ENCODE measurements at places on chromosomes 12 and 14.

DNA sequence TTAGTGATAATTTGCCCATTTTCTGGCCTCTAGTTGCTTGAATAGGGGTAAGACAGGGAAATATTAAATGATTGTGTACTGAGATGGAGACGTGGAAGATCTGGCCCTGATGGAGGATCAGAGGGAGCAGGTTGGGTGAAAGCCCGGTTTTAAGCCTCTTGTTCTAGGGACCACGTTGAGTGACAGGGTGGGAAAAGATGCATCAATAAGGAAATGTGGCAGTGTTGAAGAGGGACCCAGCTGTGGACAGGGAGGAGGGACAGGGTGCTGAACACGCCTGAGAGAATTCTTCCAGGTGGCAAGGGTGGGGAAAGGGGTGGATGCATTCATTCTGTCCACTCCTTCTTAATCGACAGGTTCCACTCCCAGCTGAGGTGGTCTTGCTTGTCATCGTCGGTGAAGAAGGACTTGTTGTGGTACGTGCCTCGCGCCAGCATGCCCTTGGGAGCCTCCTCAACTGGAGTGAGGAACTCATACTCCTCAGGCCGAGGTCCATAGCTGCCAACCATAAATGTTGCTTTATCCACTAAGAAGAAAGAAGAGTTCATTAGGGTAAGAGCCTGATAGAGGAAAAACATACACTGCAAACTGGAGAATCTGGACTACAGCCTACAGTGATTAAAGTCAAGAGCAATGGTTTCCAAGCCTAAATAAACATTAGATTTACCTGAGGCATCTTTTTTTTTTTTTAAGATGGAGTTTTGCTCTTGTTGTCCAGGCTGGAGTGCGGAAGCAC, 4.0 kb upstream of the ERP27 start:
- DNase-seq: no peak

DNA sequence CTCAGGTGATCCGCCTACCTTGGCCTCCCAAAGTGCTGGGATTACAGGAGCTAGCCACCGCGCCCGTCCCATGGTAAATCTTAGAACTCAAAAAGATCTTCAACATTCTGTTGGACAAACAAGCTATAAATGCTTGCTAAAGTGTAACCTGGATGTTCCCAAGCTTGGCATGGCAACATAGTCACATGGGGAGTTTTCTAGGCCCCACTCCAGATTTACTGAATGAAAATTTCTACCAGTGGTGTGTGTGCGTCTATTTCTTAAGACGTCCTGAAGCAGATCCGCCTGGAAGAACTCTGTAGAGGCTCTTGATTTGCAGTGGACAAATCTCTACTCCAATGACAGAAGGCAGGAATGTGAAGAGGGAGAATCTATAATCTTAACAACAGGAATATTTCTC, 59.9 kb downstream of the ZFYVE21 start:
- no peak for DNase-seq

GRCh38 chr12:7892186-7892980, 19.7 kb upstream of the SLC2A14 start:
- no peak for DNase-seq

- no peak for DNase-seq
These were observed 135.3 kb upstream of the SOX5 start for GRCh38 chr12:24084800-24085199.

- DNase-seq: no peak
These were observed 465 bp downstream of the ADSS1 start for GRCh38 chr14:104724407-104724980.

- no peak for DNase-seq
These were observed 195.4 kb upstream of the RMST start for GRCh38 chr12:97267166-97267565.

DNA sequence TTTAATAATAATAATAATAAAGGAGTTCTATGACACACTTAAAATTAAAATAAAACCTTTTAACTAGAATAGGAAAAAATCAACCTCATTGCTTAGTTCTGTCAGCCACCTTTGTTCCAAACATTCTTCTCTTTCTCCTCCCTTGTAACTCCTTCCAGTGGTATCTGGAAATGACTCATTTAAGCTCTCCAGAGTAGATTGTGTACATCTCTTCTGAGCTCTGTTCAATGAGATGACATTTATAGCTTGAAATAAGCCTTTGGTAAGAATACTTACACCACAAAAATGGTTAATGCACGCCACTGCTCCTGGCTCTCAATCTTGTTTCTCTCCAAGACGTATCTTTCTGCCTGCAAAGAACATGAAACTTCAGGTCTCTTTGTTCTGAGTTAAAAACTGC, 70.3 kb downstream of the STAB2 start:
- DNase-seq: no peak

GRCh38 chr12:48970702-48971334, 717 bp downstream of the WNT10B start:
- DNase-seq: no peak

GRCh38 chr12:127245437-127245836, 1021.5 kb upstream of the TMEM132C start:
- DNase-seq: no peak

- no peak for DNase-seq
These were observed 22.0 kb upstream of the TMEM106C start for GRCh38 chr12:47941475-47941780.

DNA sequence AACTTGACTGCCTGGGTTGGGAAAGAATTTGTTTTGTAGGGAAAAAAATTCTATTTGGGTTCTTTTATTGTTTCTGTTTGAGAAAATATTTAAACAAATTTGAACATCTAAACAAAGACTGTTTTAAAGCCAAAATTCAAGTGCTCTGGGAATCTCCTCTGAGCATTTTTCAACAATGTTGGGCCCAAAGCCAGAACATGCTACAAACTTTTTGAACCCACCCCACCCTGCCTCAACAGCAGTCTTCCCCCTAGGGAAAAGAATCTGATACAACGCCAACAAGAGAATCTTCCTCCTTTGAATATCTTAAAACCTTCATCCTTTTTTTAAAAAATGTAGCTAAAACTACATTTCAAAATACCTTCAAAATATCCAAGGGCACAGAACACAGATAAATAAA, 20.4 kb upstream of the NID2 start:
- no peak for DNase-seq

GRCh38 chr14:55535516-55536203, 44.3 kb upstream of the KTN1 start:
- no peak for DNase-seq

GRCh38 chr12:32983968-32984367, 87.4 kb upstream of the PKP2 start:
- DNase-seq: no peak

DNA sequence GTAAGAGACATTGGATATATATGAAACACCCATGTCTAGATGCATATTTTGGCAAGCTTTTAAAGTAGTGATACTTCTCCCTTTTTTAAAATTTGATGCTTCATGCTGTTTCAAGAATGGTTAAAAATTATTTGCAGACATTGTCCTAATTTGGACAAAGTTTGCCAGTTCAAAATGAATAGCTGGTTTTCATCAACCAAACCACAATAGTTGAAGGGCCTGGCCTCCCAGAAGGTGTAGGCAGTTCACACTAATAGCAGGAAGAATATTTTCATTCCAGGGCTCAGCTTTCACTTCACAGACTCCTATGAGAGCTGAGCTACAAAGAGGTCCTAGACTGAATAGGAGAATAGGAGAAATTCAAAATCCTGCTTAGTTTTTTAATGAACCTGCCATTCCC, 78.7 kb downstream of the STXBP6 start:
- DNase-seq: no peak

DNA sequence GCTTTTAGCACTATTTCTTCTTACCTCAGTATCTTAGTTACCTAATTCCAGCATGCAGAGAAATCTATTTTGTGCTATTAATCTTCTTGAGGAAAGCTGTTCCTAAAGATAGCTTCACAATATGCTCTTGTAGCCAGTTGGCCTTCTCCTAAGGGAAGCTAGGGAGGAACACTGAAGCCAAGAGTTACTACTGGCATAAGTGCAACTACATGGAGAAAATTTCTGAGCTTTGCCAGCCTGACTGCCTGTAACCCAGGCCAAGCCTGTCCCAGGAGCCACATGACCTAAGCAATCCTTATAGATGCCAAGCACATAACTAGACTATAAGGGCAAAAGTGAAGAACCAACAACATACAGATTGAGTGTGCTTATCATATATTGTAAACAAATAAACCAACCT, 890.2 kb downstream of the FLRT2 start:
- no peak for DNase-seq

DNA sequence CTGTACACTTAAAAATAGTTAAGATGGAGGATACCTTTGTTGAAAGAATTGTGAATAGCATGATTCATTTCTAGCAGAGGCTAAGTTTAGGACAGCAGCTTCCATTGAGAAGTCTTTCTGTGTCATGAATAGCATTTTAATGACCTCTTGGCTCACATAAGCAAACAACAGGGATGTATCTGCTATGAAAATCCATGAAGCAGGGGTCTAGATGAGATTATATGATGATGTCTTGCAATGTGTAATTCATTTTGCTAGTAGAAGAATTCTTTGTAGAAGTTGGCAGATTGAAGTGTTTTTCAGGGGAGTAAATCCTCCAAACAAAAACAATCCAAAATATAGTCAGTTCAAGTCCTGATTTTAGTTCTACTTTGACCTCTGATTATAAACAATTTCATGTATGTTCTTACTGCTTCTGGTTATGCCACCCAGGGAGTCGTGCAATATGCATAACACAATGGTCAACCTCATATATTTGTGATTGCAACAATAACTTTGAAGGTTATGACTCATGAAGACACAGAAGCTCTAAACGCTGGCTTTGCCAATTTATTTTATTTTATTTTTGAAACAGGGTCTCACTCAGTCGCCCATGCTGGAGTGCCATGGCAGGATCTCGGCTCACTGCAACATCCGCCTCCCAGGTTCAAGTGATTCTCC, 6.9 kb upstream of the RD3L start:
- no peak for DNase-seq

DNA sequence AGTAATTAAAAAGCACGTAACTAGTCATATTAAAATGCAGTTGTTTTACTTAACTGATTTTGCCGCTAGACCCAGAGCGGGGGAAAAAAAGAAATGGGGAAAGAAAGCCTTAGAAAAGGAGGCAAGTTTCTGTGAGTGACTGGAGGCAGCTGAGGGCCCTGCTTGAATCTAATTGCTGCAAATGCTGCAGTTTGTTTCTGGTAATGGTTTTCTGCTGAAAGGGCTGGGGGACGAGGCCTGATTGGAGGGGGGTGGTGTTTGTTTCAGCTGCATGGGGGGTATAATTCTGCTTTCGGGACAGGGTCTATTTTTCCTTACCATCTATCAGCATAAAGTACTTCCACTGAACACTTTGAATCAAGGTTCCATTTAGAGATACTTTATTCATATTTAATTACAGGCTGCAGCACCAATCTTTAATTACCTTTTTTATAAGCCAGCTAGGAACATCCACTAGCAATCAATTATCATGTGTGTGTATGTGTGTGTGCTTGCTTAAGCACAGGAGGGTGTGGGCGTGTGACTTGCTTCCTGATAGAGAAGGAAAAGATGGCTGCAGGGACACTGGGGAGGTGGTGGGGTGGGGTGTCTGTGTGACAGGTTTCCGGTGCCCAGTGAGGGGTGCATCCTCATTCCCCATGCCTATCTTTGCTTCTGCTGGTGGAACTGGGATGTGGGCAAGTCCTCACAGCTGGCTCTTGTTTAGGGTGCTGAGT, 83.4 kb downstream of the ADCK1 start:
- no peak for DNase-seq

DNA sequence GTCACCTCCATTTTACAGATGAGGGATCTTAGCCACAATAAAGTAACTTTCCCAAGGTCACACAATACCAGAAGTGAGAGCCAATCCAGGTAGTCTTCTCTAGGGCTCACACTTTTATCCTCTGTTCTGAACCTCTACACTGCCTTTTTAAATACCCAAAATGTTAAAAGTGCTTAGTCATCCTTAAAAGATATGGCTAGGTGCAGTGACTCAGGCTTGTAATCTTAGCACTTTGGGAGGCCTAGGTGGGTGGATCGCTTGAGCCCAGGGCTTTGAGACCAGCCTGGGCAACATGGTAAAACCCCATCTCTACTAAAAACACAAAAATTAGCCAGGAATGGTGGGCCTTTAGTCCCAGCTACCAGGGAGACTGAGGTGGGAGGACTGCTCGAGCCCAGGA, 104.1 kb upstream of the PPP4R3A start:
- no peak for DNase-seq

GRCh38 chr12:52860102-52860823, 11.5 kb upstream of the KRT78 start:
- DNase-seq: no peak

DNA sequence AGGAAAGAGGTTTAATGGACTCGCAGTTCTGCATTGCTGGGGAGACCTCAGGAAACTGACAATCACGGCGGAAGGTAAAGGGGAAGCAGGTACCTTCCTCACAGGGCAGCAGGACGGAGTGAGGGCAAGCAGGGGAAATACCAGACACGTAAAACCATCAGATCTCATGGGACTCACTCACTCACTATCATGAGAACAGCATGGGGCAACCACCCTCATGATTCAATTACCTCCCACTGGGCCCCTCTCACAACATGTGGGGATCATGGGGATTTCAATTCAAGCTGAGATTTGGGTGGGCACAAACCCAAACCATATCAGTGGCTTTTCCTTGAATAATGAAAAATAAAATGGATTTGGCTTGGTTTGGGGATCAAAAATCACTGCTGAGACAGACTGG, 380.5 kb downstream of the VRK1 start:
- DNase-seq: no peak

DNA sequence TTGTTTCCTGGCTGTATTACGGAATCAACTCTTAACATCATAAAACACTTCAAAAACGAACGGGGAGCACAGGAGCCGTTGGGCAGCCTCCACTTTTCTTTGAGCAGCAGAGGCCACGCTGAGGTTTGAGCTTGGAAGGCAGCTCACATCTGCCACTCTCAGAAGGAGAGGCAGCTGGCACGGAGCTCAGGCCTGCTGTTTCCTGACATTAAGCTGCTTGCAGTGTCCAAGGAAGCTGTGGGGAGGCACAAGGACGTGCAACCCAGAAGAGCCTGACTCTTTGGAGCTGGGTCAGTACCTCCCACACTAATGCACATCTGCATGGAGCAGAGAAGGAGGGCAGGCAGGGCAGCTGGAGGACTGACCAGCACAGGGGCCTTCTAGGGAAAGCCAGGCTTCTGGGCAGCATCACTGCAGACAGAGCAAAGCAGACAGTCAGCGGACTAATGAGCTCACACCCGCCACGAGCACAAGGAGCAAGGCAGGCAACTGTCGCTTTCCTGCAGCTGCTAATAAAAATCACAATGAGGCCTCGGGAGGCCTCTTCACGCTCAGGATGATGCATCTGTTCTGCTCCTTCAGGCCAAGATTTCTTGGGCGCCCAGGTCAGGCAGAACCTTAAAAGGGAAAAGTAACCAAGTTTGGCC, 211.1 kb downstream of the GLT1D1 start:
- no peak for DNase-seq

DNA sequence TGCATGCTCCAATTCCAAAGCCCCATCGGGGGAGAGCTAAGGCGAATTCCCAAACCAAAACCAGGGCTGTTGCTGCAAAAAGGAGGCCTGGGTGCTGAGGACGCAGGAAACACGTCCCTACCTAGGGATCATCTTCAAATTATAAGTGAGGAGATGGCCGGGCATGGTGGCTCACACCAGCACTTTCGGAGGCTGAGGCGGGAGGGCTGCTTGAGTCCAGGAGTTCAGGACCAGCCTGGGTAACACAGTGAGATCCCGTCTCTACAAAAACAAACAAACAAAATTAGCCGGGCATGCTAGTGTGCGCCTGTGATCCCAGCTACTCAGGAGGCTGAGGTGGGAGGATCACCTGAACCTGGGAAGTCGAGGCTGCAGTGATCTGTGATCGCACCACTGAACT, 143.2 kb downstream of the CALM1 start:
- no peak for DNase-seq
